ENCODE measurements at places on chromosomes 1 and 21.
A peak's percentile ranks its signal among the peaks of the same experiment; 100 is the strongest.

GRCh38 chr1:109750241-109750882 lies 9.5 kb upstream of the GSTM3 start:
- no peak for DNase-seq

DNA sequence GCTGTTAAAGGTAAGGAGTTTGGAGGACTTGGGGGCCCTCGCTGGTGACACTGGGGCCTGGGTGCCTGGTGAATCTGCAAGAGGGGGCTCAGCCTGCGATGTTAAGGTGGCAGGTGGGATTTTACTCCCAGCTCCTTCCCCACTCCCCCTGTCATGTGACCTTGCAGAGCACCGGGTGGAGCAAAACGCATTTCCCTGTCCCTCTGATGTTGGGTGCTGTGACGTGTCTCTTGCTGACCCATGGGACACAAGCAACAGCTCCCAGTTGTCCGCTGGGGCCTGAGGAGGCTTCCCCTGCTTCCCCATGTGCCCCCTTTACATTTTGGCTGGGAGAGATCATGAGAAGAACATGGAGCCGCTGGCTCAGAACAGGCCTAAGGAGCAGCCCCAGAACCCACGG lies 319.0 kb downstream of the MATN1 start:
- DNase-seq: peak; percentile 6

DNA sequence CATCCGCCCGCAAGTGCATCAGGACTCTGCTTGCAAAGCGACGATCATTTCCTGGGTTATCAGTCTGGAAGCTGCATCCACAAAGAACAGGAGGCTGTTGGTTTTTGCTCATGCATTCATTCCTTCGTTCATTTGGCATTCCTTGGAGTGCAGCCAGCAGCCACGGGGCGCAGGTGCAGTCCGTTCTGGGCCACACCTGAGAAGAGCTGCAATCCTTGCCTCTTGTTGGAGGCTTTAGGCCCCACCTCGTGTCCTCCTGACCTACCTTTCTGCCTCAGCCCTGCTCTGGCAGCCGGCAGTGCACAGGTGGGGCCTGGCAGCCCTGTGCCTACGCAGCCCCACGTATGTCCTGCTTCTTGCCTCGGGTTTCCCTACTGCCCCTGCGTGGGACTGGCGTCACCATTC lies 19.6 kb upstream of the C2CD2 start:
- no peak for DNase-seq

- DNase-seq: no peak
Observed at GRCh38 chr1:23742670-23743286, 493 bp upstream of the ELOA start.

GRCh38 chr1:2431518-2431917 lies 19.2 kb upstream of the PEX10 start:
- no peak for DNase-seq

DNA sequence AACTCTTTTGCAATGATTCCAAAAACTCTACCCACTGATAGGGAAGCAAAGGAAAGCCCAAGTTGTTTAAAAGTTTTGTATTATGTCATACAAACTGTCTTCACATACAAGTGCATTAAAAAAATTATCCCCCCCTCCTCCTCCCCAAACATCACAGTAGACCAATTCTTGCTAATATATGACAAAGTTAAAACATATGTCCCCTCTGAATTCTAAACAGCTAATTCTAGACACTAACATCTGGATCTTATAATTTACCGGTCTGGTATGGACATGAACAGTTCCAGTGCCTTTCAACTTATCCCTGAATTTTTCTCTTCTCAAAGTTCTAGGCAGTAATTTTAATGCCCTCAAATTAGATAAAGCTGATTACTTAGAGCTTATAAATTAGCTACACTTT lies 13.4 kb downstream of the RIT1 start:
- DNase-seq: no peak

DNA sequence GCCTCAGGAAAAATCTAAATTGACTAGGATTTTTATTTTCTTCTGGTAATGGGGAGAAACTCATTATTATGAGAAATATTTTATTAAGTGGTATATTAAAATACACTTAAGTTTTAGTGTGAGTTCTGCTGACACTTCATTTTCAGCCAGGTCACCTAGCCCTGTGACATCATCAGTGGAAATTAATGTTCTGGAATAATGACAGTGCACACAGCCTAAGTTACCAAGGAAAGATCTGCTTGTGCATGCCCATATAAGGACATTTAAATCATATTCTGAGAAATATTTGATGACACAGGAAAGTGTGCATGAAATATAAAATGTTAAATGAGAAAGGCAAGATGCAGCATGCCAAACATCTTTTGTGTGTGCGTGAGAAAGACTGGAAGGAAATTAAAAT lies 102.0 kb downstream of the KIF14 start:
- DNase-seq: no peak

GRCh38 chr1:85325920-85326319 lies 49.5 kb upstream of the BCL10 start:
- DNase-seq: no peak

DNA sequence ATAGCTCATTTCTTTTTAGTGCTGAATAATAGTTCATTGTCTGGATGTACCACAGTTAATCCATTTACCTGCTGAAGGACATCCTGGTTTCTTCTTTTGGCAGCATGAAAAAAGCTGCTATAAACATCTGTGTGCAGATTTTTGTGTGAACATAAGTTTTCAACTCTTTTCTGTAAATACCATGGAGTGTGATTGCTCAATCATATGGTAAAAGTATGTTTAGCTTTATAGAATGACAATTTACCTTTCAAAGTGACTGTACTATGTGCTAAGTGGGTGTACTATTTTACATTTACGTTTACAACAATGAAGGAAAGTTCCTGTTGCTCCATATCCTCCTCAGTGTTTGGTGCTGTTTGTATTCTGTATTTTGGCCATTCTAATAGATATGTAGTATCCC lies 49.0 kb downstream of the RUNX3 start:
- DNase-seq: no peak

DNA sequence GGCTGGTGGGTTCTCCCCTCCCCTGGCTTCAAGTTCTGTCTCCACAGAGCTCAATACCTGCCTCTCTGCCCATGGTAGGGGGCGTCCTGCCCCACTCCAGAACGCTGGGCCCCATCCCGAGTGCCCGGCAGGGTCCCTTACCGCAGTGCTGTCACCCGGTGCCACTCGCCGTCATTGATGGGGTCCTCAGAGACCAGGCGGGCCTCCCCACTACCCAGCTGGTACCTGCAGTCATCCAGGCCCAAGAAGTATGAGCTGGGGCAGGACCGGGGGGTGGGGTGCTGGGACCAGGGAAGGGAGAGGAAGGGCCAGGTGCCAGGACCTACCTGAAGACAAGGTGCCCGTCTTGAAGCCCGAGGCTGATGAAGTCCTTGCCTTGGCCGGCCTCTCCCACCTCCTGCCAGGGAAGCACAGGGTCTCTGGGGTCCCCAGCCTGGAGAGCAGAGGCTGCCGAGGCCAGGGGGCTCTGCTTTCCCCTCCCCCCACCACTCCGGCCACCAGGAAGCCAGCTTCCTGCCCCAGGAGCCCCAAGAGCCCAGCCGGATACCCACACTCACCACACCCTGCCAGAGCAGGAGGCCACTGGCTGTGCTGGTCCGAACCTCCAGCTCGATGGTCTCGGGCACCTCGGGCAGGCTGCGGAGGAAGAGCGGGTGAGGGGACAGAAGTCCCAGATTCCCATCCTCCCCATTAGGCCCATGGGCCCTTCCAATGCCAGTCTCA lies 12.1 kb downstream of the LDLRAD2 start:
- peak; percentile 44 for DNase-seq

GRCh38 chr1:11725616-11726015 lies 10.3 kb upstream of the AGTRAP start:
- no peak for DNase-seq

GRCh38 chr1:36365381-36365780 lies 20.3 kb downstream of the STK40 start:
- DNase-seq: no peak

GRCh38 chr1:4147509-4147908 lies 247.4 kb upstream of the C1orf174 start:
- no peak for DNase-seq

GRCh38 chr1:41516168-41517061 lies 31.9 kb upstream of the EDN2 start:
- peak; percentile 94 for DNase-seq
